Fibroblast of lung (primary cell): ENCODE measurements at places on chromosomes 12 and 14. TPM values are rescaled to one million over a fixed set of nuclear protein-coding genes. Genes with fewer than 3 reads are reported as not detected.

GALNT9 gene
- total RNA-seq: 0.51 and 2.8 TPM in 2 replicates

CLEC4D gene
- total RNA-seq: not detected in 2 replicates

IL26 gene
- 0.26 TPM in 1 of 2 replicates, not detected in the other for total RNA-seq

COX8C gene
- 0.33 TPM in 1 of 2 replicates, not detected in the other for total RNA-seq

PRKD1 gene
- total RNA-seq: 15.9 and 20.1 TPM in 2 replicates

FAIM2 gene
- total RNA-seq: 0.50 and 3.6 TPM in 2 replicates

PPP2R5E gene
- total RNA-seq: 18.5 and 19.3 TPM in 2 replicates

RBP5 gene
- 0.26 TPM in 1 of 2 replicates, not detected in the other for total RNA-seq

RNASE11 gene
- total RNA-seq: not detected in 2 replicates

CLEC9A gene
- total RNA-seq: not detected in 2 replicates

ETNK1 gene
- total RNA-seq: 24.9 and 56.1 TPM in 2 replicates

KLRB1 gene
- total RNA-seq: not detected in 2 replicates

TMEM52B gene
- under 0.01 and 0.50 TPM in 2 replicates for total RNA-seq

ACSM4 gene
- total RNA-seq: not detected in 2 replicates

NEUROD4 gene
- not detected in 2 replicates for total RNA-seq

P3H3 gene
- total RNA-seq: 72.4 and 96.3 TPM in 2 replicates

RPGRIP1 gene
- total RNA-seq: under 0.01 TPM in 1 of 2 replicates, not detected in the other

PPP4R4 gene
- total RNA-seq: 0.51 and 0.99 TPM in 2 replicates
